B cell (primary cell): ENCODE measurements at places on chromosomes 4 and X. TPM values are rescaled to one million over a fixed set of nuclear protein-coding genes. Genes with fewer than 3 reads are reported as not detected.
A peak's percentile ranks its signal among the peaks of the same experiment; 100 is the strongest.

GRCh38 chrX:74890676-74891430, 34.4 kb downstream of the NEXMIF start:
- DNase-seq = no peak

CYTL1 gene
- total RNA-seq = not detected in 2 replicates

DNA sequence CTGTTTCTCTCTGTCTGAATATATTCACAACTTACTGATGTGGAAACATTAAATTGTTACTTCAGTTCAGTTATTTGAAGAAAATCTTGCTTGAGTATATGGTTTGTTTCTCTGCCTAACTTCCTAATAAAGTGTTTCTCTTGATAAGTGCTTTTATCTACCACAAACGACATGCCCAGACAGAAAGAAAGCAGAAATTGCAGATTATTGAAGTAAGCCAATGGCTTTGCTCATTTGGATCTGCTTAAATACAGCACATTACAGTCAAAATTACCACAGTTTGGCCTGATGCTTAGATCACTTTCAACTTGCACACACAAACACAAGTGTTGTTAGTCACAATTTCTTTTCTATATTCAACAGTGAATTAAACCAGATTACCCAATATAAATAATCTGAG, 68.0 kb downstream of the ATOH1 start:
- DNase-seq = no peak

DNA sequence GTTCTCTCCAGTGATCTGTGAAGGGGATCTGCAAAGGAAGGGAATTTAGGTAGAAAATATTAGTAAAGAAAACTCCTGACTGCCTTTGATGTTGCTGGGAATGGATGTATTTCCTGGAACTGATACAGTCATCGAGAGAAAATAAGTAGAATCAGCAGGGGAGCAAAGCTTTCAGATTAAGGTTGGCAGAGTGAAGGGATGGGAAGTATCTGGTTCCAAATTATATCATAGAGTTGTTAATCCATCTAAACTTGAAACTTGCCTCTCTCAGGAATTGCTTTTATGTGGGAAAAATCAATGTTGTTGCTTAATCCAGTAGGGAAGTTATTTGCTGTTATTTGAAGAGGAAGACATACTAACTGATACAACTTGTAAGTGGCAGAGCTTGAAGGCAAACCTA, 19.3 kb downstream of the EPHA5 start:
- no peak for DNase-seq

- no peak for DNase-seq
Observed at GRCh38 chr4:181874602-181875001, 368.6 kb upstream of the TENM3 start.

DNA sequence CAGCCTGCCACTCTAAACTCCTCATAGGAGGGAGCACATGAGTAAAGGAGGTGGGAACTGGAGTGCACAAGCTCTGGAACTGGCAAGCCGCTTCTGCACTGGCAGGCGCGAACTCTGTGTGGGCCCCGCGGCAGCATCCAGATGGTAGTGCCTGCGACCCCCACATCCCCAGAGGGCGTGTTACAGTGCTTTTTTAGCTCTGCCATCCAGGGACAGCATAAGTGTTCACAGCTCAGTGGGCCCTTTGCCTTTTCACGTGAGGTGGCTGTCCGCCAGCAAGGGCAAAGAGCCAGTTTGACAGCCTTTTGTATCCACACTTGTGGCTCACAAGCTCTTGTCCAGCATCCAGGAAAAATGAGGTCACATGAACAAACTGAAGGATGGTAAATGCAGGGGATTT, 581.6 kb upstream of the DIAPH2 start:
- DNase-seq = no peak

GRCh38 chr4:67030636-67031035, 514.7 kb downstream of the CENPC start:
- DNase-seq = no peak

DNA sequence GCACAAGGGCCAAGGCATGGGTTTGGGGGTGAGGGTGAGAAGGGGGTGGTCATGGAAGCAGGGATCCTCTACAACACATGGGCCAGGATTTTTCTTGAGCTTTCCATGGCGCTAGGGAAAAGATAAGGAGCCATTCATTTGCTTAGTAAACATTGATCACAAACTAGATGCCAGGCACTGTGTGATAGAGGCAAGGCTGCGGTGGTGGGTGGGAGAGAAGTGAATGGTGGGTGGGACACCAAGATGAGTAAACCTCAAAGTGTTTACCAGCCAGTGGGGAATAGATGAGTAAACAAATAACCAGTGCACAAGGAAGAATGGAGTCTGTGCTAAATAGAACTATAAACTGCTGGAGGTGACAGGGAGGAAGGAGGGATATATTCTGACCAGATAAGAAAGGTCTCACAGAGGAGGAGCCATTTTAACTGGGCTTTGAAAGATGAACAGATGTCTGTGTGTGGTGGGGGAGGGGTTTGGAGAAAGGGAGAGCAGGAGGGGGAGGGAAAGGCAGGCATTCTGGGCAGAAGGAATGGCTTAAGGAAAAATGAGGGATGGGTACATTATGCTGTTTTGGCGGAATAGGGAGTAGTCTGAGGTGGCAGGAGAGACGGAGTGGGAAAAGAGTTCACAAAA, 48.0 kb upstream of the LAS1L start:
- no peak for DNase-seq

LGI2 gene
- total RNA-seq = not detected in 2 replicates

PRMT9 gene
- 11.0 and 12.3 TPM in 2 replicates for total RNA-seq

DNA sequence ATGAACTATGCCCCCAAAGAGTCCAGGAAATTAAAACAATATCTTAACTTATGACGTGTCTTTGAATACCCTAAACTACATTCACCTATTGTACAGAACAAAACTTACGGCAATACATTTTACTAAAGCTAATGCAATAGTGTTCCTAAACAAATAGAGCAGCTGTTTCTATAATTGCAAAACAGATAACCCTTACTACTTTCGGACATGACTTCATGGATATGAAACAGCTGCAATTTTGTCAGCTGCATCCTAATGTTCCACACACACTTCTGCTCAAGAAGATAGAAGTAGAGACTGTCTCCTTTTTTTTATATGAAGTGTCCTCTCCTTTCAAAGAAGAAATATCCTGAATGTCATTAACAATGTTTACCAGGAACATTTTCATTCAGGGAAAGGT, 174.9 kb downstream of the ACTRT1 start:
- no peak for DNase-seq

DNA sequence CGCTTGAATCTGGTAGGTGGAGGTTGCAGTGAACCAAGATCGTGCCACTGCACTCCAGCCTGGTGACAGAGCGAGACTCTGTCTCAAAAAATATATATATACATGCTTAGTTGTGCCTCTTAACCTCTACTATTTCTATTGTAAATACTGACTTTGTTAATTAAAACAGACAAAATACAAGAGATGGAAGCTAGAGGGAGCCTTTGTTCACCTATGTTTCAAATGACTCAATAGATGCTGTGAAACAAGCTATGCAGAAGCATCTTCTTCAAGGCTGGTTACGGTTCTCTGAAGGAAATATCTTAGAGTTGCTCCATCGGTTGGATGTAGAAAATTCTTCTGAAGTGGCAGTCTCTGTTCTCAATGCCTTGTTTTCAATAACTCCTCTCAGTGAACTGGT, 6.2 kb downstream of the NCAPG start:
- DNase-seq = peak; percentile 65

GRCh38 chrX:80285131-80285773, 135.0 kb upstream of the TENT5D start:
- DNase-seq = no peak

PNMA3 gene
- 3.3 and 4.2 TPM in 2 replicates for total RNA-seq

DNA sequence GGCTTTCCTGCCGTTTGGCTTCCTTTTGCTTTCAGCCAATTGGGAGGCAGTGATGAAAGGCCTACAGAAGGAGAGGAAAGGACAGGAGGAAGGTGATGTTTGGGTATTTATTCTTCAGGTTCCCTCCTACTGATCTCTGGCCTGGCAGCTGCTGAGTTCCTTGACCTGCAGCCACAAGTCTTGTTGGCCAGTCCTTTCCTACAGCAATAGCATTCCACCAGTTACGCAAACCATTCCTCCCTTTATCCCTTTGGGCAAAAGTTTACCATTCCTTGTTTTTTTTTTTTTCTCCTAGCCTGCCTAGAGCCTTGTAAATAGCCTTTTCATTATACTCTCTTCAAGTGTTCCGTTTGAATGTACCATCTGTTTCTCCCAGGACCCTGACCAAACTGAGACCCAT, 198.1 kb upstream of the FTHL17 start:
- DNase-seq = no peak

DNA sequence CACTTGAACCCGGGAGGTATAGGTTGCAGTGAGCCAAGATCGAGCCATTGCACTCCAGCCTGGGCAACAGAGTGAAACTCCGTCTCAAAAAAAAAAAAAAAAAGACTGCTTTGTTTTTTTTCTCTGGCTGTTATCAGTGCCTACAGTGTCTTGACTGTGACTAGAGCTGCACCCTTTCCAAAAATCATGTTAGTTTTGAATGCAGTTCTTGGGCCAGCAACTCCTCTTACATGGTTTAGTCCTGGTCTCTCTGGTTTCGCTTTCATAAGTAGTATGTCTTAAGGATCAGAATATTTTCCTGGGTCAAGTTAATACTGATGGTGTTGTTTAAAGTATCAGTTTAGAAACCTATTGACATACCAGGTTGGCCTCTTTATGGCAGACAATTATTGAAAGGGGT, 34.2 kb upstream of the NALF2 start:
- DNase-seq = no peak

- DNase-seq = no peak
Observed at GRCh38 chr4:768076-768475, 57.9 kb downstream of the CPLX1 start.

- DNase-seq = no peak
Observed at GRCh38 chr4:146795711-146796110, 150.0 kb downstream of the TTC29 start.

DNA sequence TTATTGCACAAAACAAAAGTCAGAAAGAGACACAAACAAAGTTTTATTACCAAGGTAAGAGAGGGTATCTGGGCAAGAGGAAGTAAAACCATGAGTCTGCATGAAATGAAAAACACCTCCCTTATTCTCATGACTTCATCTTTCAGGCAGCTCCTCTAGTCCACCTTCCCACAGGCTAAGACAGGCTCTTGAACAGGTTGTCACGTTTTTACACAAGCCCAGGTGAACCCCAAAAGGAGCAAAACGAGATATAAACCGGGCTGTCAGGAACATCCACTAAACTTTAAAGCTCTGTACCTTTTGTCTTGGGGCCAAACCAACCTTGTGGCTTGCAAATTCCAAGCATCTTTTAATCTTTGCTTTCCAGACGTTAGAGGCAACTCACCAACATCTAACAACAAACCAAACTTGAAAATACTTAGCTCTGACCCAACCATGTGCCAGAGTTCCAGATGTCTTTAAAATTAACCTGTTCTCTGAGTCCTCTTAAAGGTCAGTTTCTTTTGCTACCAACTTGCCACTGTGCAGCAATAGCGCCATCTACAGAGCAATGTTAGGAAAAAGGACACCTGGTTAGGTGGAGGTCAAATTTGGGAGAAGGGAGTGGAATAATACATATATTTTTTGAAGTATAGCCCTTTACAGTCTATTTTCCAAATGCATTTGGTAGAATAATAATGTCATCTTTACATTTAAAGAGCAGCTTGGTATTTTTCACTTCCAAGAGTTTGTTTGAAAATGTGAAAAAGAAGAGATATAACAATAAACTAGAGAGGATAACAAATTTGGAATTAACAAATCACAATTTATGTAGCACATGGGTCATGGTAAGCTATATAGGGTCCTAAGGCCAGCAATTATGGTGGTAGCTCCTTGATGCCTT, 73.1 kb downstream of the QRFPR start:
- no peak for DNase-seq

GRCh38 chrX:39158801-39159657, 357.8 kb downstream of the MID1IP1 start:
- DNase-seq = peak; percentile 26
